ENCODE measurements at places on chromosomes 6 and 20.

GRCh38 chr6:34331371-34332050 is 61.0 kb downstream of the NUDT3 start:
- no peak for DNase-seq

DNA sequence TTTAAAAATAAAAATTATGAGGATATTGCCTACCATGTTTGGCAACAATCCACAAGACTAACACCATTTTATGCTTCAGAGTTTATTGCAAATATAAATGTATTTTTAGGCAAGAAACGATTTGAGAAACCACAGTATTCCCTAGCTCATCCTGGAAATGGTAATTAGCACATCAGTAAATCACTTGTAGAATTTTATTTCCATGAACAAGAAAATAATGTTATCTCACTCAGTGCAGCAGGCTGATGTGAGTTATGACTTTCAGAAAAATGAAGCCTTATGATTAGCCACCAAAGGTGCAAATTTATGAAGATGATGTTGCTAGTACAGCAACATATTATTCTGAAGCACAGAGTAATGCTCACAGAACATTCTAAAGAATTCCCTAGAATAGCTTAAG is 127.7 kb upstream of the GJE1 start:
- DNase-seq = no peak

DNA sequence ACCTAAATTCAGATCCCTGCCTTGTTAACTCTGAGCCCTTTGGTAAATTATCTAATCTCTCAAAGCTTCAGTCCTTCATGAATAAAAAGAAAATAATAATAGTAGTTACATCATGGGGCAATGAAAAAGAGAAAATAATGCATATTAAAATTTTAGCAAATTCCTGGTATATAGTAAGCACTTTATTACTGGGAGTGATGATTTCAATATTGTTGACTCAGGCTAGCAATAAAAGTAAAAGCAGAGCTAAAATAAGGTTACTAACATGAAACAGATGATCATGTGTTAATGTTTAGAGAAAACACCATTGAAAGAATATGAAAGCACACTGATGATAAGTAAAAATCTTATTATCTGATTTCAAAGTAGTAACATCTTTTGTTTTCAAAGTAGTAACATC is 13.6 kb downstream of the GINS1 start:
- no peak for DNase-seq

- DNase-seq = no peak
Observed at GRCh38 chr20:53512076-53512475, 81.6 kb downstream of the ZNF217 start.

DNA sequence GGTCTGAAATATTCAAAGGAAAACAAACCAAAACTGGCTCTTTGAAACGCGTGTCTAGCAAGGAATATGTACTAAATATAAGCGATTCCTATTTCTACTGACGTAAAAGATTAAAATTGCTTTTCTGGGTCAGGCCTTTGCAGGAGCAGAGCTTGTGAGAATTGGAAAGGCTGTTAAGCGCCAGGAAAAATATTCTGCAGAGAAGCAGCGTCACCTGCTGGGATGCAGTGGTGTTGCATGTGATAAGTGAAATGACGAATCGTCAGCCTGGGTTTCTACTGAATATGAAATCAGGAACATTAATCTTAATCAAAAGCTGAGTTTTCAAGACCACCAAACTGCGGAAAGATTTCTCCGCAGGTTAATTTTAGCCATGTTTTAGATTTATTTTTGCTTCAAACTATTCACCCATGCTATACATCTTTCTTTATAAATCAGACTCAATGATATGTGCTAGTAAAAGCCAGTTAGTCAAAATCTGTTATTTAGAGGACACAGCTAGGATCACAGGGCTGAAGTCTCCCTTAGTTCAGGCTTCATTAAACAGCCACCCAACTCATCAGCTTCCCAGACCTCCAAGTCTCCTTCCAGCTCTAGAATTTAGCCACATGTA is 67.4 kb downstream of the ALDH8A1 start:
- DNase-seq = no peak

DNA sequence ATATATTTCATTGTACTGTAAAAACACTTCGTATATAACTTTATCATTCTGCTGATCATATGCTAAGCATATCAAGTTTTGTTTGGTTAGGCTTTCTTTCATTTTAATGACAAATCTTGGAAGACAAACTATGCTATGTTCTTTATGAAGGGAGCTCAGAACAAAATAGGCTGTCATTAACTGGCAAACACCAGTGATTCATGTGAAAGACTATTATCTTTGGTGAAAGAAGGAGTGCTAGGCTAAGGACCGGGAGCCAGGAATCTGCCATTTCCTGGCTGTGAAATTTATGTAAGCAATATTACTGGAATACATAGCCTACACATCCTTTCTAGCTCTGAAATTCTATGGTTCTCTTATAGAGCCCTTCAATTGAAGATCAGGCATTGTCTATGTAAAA is 136.2 kb upstream of the CCN2 start:
- no peak for DNase-seq

- DNase-seq = no peak
Observed at GRCh38 chr6:169225131-169225576, 28.5 kb downstream of the THBS2 start.

DNA sequence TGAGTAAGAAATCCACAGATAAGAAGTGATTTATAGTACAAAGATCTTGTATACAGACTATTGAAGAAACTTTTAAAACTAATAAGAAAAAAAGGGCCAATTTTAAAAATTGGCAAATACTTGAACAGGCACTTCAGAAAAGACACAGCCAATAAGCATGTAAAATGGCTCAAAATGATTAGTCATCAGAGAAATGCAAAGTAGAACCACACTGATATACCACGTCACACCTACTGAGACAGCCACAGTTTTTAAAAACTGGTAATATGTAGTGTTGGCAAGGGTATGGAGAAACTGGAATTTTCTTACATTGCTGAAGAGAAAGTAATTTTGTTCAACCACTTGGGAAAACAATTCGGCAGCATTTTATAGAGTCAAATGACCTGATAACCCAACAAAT is 488.9 kb upstream of the HTR1E start:
- DNase-seq = no peak

DNA sequence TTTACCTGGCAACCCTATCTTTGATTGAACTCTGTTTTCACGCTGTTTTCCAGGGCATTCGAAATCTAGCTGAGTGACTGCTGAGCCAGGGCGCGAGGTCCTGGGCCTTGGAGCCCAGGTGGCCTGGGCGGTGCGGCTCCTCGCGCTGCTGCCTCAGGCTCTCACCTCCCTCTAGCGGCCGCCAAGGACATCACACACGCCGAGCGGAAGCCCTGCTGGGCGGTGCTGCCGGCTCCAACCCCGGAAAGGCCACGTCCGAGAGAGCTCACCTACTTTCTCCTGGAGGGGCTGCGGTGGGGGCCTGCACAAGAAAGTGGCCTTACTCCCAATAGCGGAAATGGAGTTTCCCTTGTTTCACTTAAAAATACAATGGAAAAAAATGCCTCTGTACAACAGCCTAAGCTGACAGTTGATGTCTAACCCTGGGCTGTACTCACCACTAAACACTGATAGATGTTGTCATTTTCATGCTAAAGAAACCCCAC is 77.7 kb downstream of the ELOVL4 start:
- DNase-seq = peak; percentile 53

GRCh38 chr6:26270903-26271667 is 93.9 kb upstream of the BTN3A2 start:
- DNase-seq = peak; percentile 41

- no peak for DNase-seq
Observed at GRCh38 chr6:78132671-78133410, 480.0 kb downstream of the MEI4 start.

- no peak for DNase-seq
Observed at GRCh38 chr6:43951063-43951755, 176.0 kb downstream of the MRPL14 start.

GRCh38 chr6:129863664-129864063 is 2.5 kb upstream of the TMEM244 start:
- no peak for DNase-seq

DNA sequence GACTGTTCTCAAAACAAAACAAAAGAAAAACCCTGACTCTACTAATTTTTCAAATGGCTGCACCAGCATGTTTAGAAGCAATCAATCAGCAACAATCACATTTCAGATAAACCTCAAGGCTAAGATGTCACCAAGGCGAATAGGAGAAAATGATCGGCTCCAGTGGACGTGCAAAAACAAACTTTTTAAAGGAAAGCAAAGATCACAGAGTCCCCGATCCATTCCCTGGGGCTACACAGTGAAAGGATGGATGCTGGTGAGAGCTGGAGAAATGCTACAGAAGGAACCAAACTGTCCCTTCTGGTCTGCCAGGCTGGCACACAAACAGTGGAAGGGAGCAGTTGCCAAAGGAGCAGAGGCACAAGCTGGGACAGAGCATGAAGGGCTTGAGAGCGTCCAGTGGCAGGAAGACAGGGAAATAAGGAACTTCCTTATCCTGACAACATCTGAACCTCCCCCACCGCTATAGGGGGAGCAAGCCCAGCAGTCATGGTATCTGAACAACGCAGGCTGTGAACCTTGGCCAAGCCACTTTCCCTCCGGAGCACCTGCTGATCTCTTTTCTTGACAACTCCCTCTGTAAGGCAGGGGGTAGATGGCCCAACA is 73.7 kb upstream of the HIVEP1 start:
- no peak for DNase-seq

DNA sequence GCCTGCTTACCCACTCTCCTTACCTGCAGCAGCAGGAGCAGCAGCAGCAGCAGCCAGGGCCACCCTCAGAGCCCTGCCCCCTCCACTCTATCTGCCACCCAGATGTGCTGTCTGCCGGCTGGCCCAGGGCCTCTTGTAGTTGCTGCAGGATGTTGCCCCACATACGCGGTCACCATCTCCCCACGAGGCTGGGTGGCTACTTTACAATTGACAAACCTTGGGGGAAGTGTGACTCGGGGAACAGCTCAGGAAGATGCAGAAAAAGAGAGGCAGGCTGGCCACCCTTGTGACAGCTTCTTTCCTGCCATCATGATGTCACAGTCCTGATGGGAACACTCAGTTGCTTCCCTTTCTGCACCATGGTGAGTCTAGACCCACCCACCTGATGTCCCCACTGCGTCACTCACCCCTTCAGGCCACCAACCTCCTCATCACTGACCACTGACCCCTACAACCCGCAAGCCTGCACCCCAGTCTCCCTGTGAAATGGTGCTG is 14.5 kb downstream of the TREM1 start:
- no peak for DNase-seq

GRCh38 chr6:111477481-111477938 is 5.5 kb downstream of the REV3L start:
- DNase-seq = no peak

DNA sequence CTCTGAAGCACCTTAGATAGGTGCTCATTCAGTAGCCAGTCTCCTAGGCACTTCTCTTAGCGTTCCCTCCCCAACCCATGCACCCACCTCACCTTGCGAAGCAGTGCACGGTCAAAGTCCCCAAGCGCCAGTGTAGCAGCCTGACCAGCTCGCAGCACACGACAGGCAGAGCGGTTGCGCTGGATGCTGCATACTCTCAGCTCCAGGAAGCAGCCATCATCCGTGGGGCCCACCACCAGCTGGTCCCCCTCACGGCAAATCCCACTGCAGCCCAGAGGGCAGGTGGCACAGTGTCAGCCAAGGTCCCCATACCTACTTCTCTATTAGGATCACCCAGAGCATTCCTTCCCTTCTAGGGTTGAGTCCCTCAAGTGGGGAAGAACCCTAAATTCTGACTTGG is 6.5 kb downstream of the GTPBP2 start:
- DNase-seq = no peak

GRCh38 chr6:136226674-136227377 is 23.3 kb downstream of the MTFR2 start:
- DNase-seq = no peak

DNA sequence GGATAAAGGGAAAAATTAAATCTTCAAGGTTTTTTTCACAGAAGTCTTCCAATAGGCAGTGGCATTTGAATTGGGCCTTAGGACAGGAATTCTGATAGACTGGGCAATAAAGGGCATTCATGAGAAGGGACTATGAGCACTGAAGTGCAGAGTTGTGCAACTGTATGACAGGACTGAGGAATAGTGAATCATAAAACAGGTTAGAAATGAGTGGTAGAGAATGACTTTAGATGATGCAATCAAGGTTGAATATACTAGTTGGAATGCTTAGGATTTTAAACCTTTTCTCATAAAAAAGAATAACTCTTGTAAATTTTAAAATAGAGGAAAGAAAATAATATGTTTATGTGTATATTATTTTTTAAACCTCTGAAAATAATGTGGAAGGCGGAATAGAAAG is 944.7 kb downstream of the PHF3 start:
- DNase-seq = no peak

DNA sequence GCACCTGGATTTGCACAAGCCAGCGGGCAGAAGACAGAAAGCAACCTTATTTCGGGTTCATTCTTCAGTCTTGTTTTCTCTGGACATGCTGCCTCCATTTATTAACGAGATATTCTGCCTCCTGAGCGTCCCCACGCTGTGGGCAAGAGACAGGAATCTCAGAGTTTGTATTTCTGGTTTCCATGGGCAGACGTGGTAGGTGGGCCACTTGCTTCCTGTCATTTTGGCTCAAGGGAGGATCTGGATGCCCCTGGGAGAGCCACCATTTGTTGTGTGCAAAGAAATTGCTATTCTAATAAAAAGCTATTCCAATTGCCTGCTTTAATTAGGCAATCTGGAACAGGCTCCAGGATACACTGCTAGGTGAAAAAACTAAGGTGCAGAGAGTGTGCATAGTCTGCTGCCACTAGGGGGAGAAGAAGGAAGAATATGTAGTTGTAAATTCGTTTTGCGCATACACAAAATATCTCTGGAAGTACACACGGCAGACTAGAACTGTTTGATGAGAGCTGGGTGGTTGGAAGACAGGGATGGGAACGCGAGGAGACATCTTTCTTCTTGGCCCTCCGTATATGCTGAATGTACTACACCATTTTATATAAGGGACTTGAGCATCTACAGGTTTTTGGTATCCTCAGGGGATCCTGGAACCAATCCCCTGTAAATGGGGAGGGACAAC is 30.1 kb upstream of the SLC16A10 start:
- no peak for DNase-seq

DNA sequence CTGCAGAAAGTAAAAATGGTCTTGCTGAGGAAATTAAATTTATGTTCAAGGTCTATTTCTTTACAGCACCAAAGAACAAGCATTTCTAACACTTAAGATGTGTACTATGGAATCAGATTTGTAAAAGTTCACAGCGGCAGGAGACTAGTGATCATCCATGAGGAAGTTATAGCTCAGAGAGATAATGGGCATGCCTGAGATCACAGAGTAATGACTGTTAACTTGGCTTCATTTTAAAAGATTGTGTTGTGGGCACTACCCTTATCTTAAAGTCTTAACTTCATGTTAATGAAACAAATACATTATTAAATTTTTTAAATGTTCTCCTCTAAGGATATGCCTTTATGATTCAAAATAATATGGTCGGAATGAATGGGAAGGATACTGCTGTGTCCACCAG is 168.6 kb downstream of the GMPR start:
- DNase-seq = no peak
